ENCODE measurements at places on chromosomes 1 and 21.

DNA sequence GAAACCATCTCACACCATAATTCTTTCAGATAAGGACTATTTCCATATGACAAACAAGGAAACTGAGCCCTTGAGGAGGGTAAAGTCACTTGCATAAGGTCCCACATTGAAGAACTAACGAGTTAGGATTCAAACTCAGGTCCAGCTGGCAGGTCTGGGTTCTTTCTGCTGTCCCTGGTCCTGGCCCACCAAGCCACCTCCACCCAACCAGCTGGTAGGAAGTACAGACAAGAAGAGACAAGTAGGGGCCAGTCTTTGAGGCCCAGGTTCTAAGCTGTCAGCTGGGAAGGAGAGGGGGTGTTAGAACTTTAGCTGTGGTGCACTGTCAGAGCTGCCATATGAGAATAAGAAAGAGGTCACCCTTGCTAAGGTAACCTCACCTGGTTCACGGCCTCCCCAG is 188.6 kb downstream of the TRABD2B start:
- DNase-seq = no peak

DNA sequence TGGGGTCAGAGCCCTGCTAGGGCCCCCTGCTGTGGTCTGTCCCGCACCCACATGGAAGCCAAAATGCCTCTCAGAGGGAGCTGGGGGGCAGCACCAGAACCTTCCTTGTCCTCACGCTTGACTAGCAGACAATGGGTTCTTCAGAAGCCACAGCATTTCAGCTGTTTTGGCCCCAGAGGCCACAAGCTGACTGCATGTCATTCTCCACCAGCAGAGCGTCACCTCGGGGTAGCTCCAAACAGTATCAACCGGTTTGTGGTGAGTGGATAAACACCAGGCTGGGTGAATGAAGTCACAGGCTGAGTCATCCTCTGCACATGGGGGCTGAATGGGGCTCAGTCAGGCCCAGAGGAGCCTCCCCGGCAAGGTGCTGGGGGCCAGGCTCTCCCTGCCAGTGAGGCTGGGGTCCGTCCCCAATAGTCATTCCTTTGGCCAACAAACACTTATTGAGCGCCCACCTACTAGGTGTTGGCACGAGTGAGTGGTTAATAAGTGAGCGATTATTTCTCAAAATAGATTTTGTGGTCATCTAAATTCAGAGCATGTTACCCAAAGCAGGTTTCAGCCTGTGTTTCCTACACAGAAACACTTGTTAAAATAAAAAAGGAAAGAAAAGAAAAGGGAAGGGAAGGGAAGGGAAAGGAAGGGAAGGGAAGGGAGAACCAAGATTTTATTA is 9.1 kb downstream of the OLIG1 start:
- peak; percentile 96 for DNase-seq

GRCh38 chr1:201696217-201696761 is 132.7 kb upstream of the IPO9 start:
- DNase-seq = peak; percentile 91

- DNase-seq = no peak
These were observed 7.0 kb downstream of the KRTAP10-12 start for GRCh38 chr21:44703731-44704635.

- no peak for DNase-seq
These were observed 211.1 kb upstream of the C21orf91 start for GRCh38 chr21:18030248-18030647.

DNA sequence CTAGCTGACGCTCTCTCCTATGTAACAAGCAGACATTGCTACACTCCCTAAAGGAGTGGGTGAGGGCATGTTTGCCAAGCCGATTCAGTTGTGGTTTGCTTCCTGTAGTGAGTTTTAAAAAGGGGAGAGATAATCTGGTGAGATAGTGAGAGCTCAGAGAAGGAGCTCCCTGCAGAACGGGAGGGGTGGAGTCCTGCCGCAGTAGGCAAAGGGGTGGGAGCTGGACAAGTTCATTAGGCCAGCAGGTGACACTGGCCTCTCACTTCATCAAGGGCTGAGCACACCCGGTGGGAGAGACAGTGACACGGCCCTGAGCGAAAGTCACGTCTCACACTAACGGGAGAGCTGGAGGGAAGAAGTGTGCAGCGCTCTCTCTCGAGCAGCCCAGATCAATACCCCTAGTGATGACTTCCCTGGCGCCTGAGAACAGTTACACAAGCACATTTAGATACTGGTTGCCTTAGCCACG is 144.0 kb upstream of the CD34 start:
- DNase-seq = no peak

DNA sequence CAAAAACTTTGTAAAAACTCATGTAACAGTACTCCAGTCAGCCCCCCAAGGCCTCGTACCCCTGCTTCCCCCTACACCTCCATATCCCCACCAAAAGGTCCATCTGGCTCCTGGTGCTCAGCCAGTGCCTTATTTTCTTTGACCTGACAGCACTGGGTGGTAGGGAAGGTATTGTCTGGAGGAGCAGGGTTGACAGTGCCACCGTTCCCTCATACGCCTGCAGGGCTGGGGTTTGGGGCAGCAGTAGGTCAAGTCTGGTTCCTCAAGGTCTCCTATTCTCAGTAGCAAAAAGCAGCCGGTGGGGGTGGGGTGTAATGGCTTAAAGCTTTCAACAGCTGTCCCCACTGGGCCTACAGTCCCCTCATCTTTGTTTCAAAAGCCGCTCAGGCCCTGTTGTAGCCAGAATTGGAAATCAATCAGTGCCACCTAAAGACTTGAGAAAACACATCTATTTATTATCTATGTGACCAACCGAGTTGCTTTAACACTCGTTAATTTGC is 25.3 kb upstream of the TTF2 start:
- DNase-seq = no peak

All from Ammon's horn (tissue), 1 donor.